ENCODE measurements at places on chromosomes 1 and 21.

GRCh38 chr1:12616709-12617373 is 1.2 kb downstream of the DHRS3 start:
- DNase-seq = no peak

DNA sequence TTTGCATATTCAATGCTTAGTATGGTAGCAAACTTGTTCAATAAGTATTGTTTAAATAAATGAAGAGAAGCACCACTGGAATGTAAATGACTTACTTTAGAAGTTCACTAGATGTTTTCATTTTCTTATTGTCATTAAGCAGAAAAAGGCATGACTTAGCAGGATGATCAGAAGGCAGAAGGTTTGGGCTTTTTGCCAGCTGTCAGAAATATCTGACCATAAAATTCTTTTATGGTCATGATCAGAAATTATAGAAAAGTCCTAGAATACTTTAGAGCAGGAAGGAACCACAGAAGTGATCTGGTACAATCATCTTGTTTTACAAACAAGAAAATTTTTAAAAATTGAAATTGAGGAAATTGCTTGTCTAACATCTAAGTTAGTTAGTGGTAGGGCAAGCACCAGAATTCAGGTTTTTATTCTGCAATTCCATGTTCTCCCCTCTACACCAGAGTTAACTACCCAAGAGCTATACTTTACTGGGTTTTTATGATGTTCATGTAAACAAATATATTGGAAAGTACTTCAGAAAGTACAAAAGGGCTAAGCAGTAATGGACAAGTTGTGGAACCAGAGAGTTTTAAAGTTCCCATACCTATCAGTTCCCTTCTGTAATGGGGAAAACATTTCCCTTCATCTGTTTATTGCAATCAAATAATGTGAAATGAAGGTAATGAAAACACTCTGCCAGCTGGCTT is 10.1 kb downstream of the FMO5 start:
- no peak for DNase-seq

GRCh38 chr1:32972814-32973428 is 8.3 kb upstream of the RNF19B start:
- DNase-seq = no peak

DNA sequence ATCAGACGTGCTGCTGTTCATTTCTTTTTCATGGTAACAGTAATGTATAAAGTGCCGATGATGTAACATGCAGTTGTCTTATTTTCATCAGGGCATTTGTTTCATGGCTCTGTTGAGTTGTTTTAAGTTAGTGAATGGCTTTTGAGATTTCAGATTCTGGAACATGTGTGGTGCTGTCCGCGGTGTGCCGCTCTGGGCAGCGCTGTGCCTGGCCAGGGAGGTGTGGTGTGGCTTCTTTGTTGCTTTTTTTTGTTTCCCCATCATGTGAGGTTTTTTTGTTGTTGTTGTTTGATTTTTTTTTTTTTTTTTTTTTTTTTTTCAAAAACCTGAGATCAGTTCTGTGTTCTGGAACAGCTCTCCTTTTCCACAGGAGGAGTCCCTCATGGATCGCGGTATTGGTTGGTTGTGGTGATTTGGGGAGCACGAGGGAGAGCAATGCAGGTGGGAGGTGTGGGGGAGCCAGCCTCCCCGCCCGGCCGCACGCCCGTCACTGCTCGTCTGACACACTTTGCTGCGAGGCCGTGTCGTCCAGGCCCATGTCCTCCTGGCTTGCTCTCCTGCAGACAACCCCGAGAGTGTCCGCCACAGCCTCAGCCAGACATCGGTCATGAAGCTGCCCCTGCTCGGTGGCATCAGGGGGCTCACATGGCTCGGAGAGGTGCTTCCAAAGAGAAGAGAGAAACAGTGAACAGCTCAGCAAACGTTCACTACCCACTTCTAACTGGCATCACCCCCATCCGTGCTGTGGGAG is 33.6 kb downstream of the NTPCR start:
- no peak for DNase-seq

- no peak for DNase-seq
Measured at GRCh38 chr1:53361541-53361961, 33.7 kb upstream of the LRP8 start.

DNA sequence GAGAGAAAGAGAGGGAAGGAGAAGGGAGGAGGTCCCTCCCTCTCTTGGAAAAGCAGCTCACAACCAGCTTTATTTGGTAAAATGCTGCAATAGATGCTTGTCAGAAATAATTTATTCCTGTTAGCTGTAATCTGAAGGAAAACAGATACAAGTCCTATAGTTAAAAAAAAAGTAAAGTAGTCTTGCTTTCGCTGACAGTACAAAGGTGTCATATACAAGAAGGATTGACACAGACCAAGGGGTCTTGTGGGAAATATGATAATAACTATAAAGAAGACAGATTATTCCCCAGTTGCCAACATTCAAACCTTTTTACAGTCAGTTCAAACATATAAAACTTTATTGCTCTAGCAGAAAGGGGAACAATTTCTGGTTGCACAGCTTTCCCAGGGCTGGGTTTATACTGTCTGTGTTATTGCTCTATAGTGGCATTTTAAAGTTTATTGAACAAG is 145.0 kb downstream of the PBX1 start:
- no peak for DNase-seq

- no peak for DNase-seq
Measured at GRCh38 chr1:174007851-174008250, 14.3 kb downstream of the RC3H1 start.

GRCh38 chr1:209862391-209863356 is 34.9 kb downstream of the UTP25 start:
- DNase-seq = no peak

DNA sequence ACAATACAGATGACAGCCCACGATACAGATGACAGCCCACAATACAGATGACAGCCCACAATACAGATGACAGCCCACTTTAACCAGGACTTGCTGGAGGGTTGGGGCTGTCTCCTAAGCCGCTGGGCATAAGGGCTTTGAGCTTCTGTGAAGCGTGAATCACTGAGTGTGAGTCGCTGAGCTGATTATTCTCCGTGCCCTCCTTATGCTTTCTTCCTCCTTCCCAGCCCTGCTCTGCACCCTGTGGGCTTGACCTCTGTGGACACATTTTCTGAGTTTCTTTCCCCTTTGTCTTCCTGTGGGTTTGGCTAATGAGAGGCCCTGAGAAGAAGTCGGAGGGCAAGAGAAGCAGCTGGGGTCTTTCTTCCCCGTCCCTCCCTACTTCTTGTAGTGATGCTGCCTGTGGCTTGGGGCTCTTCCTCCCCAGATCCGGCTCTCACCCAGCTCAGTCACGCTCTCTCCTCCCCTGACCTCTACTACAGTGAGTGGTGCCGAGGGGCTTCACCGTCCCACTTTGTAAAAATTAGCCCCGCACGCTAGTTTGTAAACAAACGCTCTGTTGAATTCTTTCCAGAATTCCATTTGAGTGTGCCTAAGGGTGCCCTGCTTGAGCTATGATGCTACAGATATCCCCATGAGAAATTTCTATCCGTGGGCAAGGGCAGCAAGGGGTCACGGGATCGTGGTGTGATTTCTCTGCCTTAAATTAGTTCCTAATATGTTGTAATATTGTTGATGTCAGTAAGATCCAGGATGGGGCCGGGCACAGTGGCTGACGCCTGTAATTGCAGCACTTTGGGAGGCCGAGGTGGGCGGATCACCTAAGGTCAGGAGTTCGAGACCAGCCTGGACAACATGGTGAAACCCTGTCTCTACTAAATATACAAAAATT is 46.4 kb upstream of the SOD1 start:
- DNase-seq = no peak

GRCh38 chr1:147771226-147772125 is 11.1 kb upstream of the GJA5 start:
- DNase-seq = no peak

DNA sequence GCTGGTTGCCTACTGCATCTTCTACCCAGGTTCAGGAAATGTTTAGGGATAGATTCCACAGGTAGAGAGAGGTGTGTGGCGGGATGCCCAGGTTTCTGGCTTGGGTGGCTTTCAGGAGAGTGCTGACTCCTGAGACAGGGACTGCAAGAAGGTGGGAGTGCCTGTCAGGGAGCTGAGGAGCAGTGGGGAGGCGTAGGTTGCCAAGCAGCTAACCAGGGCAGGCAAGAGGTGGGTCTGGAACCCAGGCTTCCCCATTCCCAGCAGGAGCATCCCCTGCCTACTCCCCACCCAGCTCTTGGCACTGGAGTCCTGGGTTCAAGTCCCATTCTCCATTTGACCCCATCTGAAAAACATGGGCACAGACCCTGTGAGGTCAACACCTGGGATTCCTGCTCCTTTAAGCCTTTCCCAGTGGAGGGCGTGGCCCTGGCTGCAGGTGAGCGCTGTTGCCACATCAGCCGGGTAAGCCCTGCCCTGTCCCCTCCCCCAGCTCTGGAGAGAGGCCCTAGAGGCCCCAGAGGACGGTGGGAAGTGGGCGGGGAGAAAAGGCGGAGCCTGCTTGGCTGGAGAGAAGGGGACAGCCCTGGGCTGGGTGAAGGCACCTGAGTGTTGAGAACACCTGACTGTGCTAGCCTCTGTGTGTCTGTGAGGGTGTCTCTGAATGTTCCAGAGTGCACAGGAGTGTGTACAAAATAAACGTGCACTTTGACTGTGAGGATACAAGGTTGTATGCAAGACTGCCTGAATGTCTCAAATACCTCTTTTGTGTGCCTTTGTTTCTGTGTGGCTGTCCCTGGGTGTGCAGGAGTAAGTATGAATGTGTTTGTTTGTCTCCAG is 14.0 kb upstream of the SYNC start:
- DNase-seq = no peak

DNA sequence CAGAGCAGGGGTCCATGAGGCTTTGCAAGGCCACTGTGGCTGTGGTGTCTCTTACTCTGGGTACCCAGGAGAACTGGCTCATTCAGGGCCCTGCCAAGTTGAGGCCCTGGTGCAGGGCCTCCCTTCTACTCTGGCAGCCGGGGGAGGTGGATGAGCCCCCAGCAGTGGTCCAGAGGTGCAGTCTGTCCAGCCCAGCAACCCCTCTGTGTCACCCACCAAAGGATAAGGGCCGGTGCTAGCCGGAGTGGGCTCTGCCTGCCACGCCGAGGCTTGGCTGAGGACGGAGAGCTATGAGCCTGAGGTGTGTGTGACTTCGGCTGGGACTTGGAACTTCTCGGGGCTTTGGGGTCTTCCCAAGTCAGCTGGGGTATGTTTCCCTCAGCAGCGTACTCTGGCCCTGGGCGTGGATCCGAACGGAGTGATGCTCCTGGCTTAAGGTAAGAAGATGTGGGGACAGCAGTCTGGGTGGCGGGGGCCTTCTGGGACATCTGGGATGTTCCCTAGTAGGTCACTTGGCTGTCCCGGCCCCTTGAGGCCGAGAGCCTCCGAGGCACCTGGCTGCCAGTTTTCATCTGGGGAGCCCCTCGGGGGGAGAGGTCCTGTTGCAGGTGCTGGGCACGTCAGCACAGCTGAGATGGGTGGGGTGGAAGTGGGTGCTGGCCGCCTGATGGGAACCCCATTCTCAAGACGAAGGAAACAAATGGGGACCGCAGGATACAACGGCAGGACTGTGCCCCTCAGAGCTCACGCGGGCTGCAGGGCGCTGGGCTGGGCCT is 25.9 kb downstream of the RUNX3 start:
- DNase-seq = no peak

GRCh38 chr1:78426408-78426807 is 64.4 kb upstream of the PTGFR start:
- DNase-seq = no peak

DNA sequence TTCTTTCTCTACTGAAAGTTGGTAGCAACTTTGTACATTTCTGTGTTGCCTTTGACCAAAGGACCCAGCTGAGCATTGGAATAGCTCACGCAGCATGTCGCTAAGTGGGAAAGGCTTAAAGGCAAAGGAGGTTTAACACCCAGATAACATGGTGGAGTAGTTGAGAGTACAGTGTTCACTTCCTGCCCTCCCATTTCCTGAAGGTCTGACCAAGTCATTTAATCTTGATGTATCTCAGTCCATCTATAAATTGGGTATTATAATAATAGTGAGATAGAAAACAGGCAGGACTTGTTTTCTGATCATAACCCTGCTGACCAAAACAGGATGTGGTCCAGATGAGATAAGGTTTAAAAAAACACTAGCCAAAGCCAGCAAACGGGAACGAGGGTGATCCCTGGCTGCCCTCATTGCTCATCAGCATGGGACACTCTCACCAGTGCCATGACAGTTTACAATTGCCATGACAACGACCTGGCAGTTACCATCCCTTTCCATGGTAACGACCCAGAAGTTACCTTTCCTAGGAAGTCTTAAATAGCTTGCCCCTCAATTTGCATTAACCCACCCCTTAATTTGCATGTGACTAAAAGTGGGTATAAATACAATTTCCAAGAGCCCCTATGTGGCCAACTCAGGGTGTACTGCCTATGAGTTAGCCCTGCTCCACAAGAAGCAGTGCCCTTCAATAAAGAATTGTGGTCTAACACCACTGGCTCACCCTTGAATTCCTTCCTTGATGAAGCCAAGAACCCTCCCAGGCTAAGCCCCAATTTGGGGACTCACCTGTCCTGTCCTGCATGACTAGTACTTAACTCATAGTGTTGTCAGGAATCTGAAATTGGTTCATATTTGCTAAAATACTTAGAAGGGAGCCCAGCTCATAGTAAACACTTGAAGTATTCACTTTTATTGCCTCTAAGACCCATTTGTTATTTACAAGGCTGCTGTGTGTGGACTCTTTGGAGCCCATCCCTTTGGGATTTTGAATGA is 28.4 kb upstream of the FHAD1 start:
- no peak for DNase-seq

- no peak for DNase-seq
Measured at GRCh38 chr1:247833601-247834000, 8.1 kb downstream of the OR11L1 start.

DNA sequence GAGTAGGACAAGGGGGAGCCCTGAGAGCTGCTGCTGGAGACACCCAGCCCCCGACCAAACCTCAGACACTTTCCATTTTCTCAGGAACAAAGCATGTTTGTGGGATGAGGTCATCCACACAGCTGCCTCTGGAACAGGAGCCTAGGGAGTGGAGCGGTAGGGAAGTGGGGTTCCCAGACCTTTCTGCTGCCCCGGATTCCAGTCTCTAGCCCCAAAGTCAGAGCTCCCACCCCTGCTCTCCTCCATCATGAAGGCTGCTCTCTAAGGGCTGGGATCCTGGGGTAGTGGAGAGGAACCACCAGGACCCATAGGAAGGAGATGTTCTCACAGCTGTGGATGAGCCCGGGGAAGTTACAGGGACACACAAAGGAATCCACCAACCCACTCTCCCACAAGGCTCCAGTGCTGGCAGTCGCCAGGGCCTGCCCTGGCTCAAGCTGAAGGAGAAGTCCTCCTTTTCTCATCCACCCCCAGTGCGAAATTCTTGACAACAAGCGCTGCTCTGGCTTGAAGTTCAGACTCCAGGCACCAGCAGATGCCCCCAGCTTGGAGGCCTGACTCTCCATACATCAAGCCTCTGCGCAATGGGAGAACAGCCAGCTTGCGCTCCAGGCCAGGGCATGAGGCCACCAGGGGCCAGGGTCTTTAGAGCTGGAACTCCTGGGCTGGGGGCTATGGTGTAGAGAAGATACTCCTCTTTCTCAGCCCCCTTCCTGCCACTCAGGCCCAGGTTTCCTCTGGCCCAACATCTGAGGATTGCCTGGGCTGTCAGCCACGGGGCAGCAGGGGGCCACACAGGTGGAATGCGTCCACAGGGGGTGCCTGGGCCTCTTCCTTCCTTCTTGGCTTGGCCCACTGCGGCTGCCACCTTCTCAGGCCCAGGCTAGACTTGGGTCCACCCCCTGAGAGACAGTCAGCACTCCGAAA is 4.5 kb downstream of the FHL3 start:
- no peak for DNase-seq
